ENCODE measurements at places on chromosomes 7 and 10.

- DNase-seq, result no peak
Measured at GRCh38 chr10:112082120-112082519, 101.4 kb downstream of the GPAM start.

DNA sequence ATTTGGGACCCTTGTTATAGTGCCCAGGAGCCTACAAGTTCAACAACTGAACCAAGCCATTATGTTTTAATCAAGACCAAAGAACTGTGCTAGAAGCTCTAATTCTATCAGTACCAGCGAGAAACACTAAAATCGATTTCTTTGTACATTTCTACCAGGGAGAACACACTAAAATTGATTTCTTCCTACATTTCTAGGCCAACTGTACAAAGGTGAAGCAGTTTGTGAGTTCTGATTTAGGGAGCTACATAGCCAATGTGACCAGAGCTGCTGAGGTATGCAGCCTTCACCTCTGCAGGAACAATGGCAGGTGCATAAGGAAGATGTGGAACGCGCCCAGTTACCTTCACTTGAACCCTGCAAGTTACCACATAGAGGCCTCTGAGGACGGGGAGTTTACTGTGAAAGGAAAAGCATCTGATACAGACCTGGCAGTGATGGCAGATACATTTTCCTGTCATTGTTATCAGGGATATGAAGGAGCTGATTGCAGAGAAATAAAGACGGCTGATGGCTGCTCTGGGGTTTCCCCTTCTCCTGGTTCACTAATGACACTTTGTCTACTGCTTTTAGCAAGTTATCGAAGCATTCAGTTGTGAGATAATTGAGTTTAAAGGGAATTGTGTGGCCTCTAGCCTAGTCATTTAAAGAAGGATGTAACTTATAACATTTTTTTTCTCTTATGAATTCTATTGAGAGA, 31.7 kb downstream of the HYAL4 start:
- DNase-seq, result no peak

GRCh38 chr7:98679741-98680140, 62.7 kb downstream of the NPTX2 start:
- no peak for DNase-seq

DNA sequence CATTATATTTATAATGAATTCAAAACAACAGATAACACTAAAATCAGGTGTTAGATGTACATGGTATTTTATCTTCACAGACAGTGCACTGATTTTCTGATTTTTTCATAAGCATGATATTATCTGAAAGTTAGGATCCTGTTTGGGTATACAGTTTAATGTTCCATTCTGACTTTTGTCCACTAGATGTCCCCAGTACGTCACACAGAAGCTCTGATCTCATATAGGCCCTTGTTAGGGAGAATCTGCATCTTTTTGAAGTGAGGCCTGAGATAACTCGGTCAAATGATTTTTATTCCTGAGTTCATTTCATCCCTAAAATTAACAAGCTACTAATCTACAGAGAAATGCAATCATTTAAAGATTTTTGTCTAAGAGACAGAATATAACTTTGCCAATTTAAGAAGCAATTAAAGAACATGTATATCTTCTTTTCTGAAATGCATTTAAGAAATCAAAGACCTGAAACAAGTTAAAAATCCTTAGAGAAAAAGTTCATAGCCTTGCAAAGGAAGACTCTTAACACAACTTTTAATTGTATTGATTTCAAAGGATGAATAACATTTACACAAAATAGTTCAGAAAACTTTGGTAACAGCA, 72.0 kb upstream of the TES start:
- DNase-seq, result peak; percentile 83

DNA sequence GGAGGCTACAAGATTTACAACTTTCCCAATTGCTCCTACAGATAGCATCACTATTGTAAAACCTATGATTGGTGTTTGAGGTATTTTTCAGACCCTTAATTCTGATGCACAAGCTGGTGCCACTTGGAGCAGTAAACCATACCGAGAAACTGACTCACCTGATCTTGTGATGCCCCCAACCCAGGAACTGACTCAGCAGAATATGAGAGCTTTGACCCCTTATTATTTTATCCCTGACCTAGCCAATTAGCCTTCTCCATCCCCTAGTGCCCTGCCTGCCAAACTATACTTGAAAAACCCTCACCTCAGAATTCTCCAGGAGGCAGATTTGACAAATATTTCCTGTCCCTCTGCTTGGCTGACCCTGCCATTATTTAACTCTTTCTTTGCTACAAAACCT, 585.9 kb upstream of the GHITM start:
- DNase-seq, result no peak

DNA sequence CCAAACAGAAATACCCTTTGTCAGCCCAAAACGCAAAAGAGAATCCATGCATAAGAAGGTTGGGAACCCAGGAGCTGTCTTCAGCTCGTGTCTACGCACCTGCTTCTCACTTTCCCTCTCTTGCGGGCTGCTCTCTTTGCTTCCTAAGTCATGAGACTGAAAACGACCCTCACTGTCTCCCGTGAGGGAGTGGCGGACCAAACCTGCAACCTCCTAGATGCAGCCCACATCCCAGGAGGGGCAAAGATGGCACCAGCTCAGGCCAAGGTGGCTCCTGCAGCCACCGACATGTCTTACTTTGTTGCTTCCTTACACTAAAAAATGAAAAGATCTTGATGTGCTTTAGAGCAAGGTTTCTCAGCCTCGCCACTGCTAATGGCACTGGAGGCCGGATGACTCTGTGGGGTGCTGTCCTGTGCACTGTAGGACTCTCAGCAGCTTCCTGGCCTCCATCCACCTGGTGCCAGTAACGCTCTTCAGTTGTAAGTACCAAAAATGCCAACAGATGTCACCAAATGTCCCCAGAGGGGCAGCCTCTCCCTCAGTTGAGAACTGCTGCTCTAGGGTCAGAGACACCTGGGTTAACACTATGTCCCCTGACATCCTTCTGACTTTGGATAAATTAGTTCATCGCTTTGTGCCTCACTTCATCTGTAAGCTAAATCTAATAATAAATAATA, 179.8 kb upstream of the PFKP start:
- no peak for DNase-seq

GRCh38 chr10:97584060-97584797, at the start of gene HOGA1:
TSS of gene HOGA1 (plus strand) at chr10:97584389. CDS start at chr10:97584704, 315 bp downstream.
- peak; percentile 55 for DNase-seq

- DNase-seq, result peak; percentile 84
Measured at GRCh38 chr10:60654813-60655464, 123.3 kb upstream of the CDK1 start.

DNA sequence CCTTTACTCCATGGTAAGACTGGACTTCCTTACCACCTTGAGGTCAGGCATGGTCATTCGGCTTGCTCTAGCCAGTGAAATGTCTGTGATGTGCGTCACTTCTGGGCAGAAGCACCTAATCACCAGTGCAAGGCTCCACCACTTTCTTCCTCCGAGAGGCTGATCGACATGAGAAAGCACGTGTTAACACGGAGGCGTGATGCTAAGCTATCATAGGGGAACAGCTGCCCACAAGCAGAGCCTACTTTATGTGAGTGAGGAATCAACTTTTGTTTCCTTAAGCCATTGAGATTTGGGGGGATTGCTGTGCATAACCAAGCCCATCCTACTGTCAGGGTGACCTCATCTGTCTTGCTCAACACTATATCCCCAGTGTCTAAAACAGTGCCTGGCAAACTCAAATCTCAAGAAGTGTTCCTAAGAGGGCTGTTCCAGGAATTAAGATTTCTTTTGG, 23.1 kb upstream of the SAR1A start:
- DNase-seq, result no peak

GRCh38 chr7:44288811-44289340, 36.5 kb downstream of the CAMK2B start:
- DNase-seq, result no peak

GRCh38 chr10:113866551-113867394, 12.3 kb downstream of the NHLRC2 start:
- no peak for DNase-seq

- DNase-seq, result peak; percentile 10
Measured at GRCh38 chr7:22094413-22095342, 149.0 kb upstream of the CDCA7L start.

DNA sequence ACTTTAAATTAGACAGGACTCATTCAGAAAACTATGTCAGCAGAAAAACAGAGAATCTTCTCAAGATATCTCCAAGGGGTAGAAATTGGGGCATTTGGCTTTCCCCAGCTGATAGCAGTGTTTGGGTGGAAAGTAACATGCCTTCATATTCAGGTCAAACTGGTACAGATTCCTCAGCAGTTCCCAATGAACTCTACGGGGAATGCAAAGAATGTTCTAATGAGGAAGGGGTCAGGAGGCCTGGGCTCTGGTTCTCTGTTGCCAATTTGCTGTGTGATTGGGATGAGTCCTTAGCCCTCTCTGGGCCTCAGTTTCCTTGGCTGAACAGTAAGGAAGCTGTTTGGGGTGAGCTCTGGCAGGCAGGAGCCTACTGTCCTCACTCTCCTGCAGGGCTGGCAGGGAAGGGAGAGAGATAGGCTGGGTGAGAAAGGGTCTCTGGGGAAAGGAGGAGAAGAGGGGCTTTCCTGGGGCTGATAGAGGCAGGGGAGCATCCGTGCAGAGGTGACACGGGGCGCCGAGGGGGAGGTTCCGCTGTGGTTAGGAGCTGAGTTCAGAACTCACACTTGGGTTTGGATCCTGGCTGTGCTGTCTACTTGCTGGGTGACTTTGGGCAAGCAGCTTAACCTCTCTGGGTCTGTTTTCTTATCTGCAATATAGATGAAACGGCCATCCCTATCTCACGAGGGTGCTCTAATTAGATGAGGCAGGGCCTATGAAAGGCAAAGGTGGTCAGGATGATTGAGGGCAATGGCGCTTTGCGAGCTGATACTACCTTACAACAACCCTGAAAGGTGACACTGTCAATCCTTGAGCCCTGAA, 45.1 kb downstream of the SPOCK2 start:
- no peak for DNase-seq

DNA sequence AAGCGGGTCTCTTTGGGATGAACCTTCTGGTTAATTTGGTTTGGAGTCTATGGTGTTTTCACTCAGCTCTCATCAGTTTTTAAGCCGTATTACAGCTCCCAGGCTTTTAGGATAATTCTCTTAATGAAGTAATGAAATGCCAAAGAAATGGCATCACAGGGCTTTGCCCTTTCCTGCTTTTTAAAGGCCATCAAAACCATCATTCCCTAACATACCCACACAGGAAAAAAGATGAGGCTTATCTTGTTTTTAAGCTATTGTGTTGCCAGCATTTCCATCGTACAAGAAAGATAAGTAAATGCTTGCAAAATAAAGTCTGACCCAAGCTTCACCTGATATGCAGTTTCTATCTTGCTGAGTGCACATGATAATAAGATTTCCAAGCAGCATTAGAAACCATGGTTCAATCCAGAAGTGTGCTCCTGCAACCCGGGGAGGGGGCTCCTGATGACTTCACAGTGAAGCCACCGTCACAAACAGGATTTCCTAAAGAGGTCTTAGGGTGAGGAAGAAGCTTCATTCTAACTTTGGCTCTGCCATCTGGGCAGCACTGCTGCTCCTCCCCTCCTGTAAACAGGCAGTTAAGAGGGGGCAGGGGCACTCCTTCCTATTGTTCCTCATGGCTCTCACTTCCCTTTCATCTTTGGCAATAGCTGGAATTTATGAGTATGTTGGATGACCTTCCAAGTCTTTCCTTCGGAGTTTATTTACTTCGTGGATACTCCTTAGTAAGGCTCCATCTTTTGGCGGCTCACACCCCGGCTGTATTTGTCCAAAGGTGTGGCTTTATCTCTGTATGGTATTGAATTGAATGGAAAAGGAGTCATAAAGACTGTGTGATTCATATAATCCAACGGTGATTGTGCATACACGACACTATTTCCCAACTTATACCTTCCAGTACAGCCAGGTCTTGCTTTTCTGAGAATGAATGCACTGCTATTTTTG, 55.2 kb upstream of the FAM133B start:
- DNase-seq, result peak; percentile 15

DNA sequence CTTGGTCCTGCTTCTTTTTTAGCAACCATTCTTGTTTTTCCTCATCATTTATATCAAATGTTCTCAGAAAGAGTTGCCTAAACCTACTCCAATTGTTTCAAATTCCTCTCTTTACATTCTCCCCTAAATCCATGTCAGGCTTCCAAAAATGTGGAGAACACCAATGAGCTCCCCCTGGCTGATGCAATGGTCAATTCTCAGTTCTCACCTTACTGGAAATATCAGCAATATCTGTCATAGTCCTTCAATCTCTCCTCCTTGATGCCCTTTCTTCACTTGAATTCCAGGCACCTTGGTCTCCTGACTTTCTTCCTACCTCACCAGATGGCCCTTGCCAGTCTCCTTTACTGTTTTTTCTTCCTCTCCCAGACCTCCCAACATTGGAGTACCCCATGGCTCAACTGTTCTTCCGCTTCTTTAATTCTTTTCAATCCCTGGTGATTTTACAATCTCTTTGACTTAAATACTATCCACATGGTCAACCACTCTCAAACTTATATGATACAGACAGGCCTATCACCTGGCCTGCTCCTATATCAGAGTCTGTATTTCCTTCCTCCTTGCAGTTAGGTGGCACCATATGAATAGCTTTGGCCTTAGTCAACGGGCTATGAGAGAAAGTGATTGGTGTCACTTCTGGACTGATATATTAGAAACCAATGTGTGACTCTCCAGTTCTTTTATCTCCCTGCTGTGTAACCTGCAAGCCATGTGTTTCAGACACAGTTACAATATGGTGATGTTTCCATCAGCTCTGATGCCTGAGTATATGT, 47.4 kb upstream of the CAV2 start:
- DNase-seq, result no peak

DNA sequence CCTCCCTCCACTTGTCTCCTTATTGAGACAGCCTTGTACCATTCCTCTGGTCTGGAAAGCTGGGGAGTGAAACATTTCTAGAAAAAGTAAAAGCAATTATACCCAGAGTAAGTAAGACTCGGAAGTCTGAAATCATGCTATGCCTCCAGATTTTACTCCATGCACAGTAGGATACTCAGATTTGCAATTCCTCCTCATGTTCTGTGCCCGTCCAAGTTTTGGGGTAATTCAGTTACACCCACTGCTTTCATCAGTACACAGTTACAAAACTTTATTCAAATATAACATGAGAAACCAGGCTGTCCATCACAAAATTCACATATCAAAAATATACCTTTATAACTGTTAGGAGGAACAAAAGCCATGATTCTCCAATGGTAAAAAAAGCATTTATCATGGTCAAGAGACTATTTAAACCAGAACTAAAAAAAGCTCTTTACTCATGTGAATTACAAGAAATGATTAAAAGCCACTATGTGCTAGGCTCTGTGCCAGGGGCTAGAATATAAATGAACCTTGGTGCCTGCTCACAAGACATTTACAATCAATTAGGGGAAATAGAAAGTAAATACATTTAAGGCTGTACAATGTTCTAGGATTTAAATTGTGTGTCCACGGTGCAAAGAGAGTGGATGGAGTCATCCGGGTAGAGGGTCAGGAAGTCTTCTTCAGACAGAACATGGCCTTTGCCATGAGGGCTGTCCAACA, 320.2 kb downstream of the ELMO1 start:
- no peak for DNase-seq

- DNase-seq, result no peak
Measured at GRCh38 chr10:87722716-87723115, 63.0 kb downstream of the PAPSS2 start.
